ENCODE measurements at places on chromosomes 6 and 20. TPM values are rescaled to one million over a fixed set of nuclear protein-coding genes. Genes with fewer than 3 reads are reported as not detected.

DNA sequence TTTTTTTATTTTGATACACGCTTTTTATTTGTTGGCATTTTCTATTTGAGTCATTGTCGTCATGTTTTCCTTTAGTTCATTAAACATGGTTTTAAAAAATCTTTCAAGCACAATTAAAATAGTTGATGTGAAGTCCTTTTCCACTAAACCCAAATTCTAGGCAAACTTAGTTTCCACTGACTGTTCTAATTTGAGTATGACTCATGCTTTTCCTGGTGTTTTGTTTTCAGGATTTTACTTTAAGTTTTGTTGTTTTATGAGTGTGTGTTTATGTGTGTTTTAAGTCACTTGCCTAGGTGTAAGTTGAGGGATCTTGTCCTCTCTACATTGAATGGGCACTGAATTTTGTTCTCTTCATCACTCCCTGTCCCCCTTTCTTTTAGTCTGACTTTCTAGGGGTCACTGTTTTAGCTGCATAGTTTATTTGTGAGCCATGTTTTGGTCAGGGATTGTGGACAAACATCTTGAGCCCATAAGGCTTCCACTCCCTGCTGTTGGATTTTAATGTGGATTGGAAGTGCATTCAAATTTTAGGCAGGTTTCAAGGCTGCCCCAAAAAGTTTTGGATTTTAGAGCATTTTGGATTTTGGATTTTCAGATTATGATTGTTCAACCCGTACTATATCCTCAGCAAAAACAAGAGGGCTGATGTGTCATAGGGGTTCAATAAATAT lies 94.8 kb downstream of the CDYL start:
- no peak for DNase-seq

The KCNB1 gene
- not detected for total RNA-seq

DNA sequence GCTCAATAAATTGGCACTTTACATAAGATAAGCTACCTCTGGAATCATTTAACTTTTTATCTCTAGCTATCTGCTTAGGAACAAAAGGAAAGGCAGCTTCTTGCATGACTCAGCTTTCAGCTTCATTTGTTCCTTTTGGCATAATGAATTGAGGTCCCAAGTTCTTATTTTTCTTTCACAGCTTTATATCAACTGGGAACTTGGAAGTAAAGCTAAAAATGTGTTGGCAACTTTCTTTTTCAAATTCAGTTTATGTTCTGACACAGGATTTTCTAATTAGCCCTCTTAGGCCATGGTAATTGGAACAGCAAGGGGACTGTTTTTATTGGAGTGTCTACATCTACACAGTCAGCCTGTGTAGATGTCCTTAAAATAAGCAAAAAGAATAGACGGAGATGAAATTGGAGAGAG lies 55.2 kb upstream of the MRAP2 start:
- no peak for DNase-seq

DNA sequence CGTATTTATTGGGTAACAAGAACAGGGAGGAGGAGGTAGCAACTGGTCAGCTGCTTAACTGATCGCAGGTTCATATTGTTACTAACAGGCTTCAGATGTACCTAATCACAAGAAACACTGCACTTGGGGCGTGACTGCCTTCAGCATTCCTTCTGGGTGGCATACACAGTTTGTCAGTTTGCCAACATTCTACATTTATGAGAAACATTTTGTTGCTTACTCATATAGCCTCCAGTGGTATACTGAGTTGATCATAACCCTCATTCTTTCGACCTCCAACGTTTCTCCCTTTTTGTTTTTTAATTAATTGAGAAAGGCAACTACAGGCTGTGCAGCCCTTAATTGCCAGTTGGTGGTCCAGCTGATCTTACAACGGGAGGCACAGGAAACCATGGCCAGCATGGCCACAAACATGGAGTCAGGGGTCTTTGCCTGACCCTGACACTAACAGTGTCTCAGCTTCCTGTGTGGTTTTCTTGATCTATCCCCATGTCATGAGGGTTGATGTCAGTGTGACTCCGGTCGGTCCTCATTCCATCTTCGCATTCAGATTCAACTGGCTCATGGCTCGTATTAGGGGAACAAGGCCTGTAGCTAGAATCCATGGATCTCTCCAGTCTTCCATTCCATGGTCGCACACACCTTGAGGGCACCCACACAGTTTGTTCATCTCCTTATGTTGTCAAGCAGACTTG lies 9.4 kb downstream of the EPB41L2 start:
- peak; percentile 23 for DNase-seq

The TRIM40 gene
- not detected for total RNA-seq

DNA sequence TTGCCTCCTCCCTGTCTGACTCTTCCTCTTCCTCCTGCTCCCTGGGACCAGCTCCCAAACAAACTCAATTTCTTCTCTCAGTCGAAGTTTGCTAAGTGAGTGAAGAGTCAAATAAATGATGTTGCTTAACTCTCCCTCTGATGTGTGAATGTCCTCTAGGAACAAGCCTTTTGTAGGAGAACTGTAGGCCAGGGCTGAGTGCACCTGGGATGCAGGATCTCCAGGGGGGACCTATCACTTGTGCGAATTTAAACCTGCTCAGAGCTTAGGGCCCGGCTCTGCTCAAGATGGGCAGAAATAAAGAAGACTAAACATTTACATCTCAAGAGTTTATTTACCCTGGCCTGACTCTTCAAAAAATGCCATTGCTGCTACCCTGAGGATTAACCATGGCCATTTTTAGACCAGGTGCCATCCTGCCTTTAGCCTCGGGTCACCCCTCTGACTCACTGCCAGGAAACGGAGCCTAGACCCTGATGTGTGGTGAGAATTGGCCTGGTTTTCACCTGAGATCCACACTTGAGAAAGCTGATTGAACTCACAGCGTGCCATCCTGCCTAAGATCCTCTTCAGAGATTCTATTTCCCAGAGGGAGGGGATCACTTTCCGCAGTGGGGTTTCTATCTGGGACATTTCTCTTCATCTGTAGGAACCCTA lies 63.6 kb upstream of the CD93 start:
- DNase-seq = peak; percentile 47

The LY6G6F gene
- not detected for total RNA-seq

GRCh38 chr20:3452690-3453089 lies 18.1 kb upstream of the ATRN start:
- no peak for DNase-seq

The SPATA2 gene
- 7.3 TPM for total RNA-seq

GRCh38 chr6:89139509-89140346 lies 6.1 kb upstream of the PM20D2 start:
- DNase-seq = peak; percentile 72

The EYS gene
- total RNA-seq = not detected

The TCP11 gene
- total RNA-seq = not detected

The ASF1A gene
- total RNA-seq = 39.5 TPM
